Cortex of kidney (tissue), 1 donor: ENCODE measurements at places on chromosomes 4 and X.

- DNase-seq: no peak
These were observed 35.7 kb upstream of the BMP15 start for GRCh38 chrX:50874876-50875275.

GRCh38 chr4:2869659-2870058 is 26.0 kb downstream of the ADD1 start:
- no peak for DNase-seq

GRCh38 chr4:189597341-189597740 is 343.3 kb upstream of the FRG1 start:
- DNase-seq: no peak

DNA sequence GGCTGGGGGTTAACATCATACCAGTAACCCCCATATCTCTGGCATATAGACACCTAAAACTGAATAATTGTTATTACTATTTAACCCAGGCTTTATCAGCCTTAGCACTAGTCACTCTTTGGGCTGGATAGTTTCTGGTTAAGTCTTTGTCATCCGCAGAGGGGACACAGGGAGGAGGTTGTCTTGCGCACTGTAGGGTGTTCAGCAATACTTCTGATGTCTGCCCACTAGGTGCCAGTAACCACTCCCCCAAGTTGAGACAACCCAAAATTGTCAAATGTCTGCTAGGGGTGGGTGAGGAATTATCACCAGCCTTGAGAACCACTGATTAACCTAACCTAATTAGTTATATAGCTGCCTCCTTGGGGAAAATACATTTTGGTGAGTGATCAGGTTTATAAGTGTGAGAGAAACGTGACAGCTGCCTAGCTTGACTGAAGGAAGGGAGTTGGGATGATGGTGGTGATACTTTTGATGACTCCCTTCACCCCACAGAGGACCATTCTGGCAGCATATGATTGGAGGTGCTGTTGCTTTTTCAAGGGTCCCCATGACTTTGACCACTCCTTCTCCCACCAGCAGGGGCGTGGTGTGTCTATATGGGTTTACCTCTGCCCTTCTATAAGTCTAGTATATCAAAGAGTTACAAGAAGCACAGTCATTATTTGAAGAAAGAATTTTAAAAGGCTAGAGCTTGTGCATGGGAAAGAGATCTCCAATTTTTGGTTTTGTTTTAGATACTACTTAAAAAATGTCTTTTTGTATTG is 140.9 kb downstream of the STIM2 start:
- no peak for DNase-seq

GRCh38 chr4:83334425-83335241 is at the start of gene HPSE:
TSS of gene HPSE (minus strand) at chr4:83334848. CDS start at chr4:83334782, 66 bp downstream.
- no peak for DNase-seq

DNA sequence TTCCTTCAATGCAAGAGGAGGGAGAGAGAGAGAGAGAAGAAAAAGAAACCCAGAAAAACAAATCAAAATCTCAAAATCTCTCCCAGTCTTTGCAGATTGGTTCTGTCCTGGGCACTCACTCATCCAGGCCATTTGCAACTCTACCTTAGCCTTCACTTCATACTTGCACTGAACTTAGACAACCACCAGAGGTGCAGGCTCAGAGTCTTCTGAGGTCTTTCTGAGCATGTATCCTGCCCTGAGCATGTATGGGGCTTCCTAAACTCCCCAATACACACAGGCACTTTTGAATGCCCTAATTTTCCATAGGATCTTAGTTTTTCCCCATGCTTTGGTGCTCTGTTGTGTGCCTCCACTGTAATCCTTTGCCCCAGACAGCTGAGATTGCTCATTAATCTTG is 2.9 kb downstream of the CFI start:
- DNase-seq: no peak

DNA sequence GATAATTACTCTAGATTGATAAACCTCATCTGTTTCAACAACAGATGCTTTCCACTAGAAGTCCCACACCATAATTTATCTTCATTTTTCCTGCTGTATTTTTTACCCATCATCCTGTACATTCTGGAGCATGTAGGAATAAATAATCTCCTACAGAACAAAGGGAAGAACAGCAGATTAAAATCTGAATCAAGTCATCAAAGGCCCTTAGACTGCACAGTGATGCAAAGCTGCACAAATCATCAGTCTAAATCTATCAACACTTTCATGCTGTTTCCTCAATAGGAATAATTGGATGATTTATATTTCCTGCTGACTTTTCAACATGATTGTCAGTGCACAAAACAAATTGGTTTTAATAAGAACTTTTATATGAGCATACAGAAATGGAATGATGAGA is 1143.9 kb downstream of the STIM2 start:
- no peak for DNase-seq

DNA sequence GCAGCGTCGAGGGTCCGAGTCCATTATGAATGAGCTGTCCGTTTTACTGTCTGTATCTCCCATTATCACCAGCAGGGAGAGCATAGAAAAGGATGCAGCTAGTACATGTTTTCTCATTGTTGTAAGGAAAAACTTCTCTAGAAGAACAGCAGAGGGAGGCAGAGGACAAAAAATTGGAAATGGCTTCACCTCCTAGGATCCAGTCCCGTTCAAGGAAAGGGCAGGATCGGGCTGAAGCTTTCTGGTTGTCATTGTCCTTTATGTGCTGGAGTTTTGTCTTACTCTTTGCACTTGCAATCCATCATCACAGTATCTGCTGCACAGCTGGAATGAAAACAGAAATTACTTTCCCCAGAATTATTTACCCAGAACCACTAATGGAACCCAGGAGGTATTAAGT is 14.7 kb downstream of the NDP start:
- no peak for DNase-seq

DNA sequence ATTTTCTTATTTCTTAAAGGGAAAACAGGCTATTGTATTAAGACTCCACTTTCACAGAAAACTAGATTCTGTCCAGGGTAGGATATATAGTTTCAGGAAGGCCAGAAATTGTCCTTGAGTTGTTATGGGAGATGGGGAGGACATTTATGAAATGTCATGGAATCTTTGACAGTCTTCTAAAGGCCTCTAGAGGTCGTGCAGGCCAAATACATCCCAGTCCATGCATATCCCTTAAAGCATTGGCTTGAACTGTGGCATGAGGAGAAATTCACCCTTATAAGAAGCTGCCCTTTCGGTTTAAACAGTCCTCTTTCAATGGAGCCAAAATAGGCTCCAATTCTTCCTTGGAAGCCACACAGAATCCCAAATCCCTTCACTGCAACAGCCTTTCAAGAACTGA is 183.6 kb upstream of the NOCT start:
- no peak for DNase-seq

DNA sequence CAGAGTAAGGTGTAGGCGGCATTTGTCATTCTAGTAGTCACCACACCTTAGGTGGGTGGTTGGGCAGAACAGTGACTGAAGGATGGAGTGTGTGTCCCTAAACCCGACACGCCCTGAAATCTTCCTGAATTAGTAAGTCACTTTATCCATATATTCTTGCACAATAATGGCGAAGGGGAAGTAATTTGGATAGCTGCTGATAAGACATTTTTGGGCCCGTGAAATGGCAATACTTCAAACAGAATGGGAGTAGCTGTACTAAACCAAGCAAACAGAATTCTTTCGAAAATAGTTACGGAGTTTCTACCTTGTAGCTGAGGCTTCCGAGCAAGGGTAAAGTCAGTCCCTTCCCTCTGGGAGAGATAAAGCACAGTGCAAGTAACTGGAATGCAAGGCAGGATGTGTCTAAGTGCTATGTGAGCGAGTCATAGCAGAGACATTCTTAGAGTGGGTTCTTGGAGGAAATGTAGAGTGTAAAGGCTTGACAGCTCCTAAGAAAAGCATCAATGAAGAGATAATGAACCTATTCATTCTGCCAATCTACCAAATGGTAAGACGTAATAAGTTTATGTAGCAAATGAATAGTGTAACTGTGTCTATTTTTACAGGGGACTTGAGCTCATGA is 72.8 kb downstream of the CLCN5 start:
- no peak for DNase-seq

DNA sequence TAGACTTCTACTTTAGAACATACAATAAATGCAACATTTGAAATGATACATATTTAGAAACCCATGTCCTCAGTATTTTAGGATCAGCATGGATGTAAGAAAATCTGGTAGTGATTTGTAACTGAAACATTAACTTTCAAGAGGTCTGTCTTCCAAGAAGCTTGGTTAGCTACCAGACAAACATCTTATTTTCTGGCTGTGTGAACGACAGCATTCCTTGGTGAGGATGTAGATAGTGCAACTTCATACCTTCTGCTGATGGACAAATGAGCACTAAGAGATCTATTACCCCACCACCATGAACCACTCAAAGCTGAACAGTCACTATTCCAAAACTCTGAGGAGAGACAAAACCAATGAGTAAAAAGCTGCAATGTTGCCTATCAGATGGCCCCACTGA is 212.7 kb downstream of the FBXW7 start:
- no peak for DNase-seq

- no peak for DNase-seq
These were observed 261.0 kb upstream of the NDST3 start for GRCh38 chr4:117773064-117773936.

DNA sequence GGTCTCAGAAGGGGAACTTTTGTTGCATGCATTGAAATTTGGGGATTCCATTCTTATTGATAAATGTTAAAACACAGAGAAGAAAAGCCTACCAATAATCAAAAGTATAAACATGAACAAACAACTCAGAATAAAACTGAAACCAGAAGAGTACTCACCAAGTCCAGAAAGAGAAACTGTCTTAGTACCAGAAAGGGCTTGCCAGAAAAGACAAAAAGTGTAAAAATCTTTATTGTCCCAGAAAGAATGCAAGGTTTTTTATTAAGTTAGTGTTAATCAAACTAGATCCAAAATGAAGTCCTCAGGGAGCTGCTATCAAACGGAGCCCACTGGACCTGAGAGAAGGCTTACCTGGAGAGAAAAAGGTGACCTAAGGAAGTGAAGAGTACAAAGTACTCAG is 897.5 kb downstream of the PCDH7 start:
- no peak for DNase-seq

DNA sequence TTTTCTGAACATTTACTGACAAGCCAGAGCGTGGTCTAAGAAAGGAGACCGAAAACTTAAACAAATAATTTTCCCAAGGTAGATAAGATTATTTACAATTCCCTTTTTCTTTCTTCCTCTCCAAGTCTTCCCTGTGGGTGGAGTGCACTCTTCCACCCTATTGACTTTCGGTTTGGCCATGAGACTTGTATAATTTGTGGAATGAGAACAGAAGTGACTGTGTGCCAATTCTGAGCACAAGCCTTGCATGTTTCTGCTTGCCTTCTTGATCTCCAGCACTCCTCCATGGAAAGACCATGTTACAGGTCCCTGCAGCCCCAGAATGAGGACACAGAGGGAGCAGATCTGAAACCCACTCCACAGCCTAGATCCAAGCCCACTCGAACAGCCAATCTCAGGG is 150.0 kb upstream of the HPGD start:
- no peak for DNase-seq

DNA sequence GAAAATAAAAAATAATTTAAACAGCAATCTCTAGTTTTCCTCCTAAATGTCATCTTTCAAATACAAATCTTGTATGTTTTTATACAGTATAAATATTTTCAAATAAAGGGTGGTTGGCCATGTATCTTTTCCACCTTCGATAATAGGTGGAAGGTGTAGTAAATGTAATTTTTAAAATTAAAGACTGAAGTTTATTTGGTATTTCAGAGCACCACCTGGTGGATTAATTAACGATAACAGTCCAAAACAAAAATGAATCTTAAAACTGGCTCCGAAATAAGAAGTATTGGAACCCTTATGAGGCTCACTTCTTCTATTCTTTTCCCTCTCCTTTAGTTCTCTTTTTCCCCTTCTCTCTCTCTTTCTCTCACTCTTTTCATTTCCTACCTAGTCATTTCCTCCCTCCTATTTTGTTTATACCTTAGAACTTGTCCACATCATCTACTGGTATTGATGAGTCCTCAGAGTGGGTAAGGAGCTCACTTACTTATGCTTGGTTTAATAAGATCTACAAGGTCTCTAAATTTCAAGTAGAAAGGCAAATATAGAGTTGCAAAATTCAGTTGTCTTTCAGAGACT is 82.9 kb upstream of the EXOC1L start:
- no peak for DNase-seq

GRCh38 chrX:1582686-1583437 is 8.5 kb upstream of the AKAP17A start:
- DNase-seq: no peak

DNA sequence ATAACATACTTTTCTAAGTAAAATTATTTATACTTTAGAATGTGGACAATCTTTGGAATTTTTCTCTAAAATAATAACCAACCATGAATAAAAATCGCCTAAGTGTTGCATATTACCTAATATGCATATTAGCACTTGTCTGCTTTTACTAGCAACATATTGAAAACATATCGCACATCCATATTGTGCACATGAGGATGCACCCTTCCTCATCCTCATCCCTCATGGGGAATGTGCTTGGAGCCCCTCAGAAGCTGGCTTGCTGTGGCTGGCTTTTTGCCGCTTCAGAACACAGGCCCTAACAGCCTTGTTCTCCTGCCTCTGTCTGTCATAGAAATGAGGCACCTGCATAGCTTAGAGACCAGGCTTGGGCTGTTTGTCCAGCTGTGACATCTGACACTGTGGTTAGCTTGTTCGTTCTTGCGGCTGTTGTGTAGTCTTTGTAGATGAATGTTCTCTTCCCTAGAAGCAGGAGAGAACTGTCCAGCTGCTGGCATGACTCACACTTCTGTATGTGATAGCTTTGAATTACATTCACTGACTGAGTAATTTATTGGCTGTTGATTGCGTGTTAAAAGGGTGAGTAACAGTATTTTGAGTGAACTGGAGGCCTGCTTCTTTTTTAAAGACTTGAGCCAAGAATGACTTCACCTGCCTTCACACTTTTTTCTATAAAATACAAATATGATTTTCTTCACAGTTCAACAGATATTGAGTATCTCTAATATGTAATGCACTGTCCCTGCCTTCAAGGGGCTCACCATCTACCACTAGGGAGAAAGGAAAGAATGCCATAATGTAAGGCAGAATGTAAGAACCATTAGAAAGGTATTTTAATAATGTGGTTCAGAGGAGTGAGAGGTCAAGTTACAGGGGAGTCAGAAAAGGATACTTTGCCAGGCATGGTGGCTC is 81.9 kb downstream of the HMGB2 start:
- DNase-seq: no peak

- DNase-seq: no peak
These were observed 5.0 kb downstream of the LNX1 start for GRCh38 chr4:53586121-53586816.

- DNase-seq: no peak
These were observed 156.8 kb downstream of the TEX13A start for GRCh38 chrX:105063743-105064142.

DNA sequence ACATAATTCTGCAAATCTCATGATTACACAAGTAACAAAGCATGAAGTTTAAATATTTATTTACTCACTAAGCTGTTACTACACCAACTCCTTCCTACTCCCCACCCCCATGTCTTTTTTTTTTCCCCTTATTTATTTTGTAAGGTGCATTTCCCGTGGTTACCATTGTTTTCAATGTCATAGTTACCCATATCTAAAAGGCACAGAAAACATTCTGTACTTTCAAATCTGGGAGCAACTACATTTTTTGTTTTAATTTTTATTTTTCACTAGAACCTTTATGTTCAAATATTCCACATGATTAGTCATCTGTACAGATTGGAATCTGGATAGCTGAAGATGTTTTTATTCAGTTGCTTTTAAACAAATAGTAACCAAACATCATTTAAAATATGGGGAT is 62.8 kb downstream of the PPP3CA start:
- no peak for DNase-seq
